ENCODE measurements at places on chromosomes 7 and 10. TPM values are rescaled to one million over a fixed set of nuclear protein-coding genes. Genes with fewer than 3 reads are reported as not detected.

Gene LBX1
- not detected for total RNA-seq

Gene PPP1R3A
- total RNA-seq, result not detected

Gene ASAH2B
- total RNA-seq, result 0.69 TPM

Gene SPDYE16
- not detected for total RNA-seq

Gene TLX1
- total RNA-seq, result not detected

Gene SPDYE9
- total RNA-seq, result not detected

Gene LIPJ
- total RNA-seq, result not detected

Gene SLC39A12
- not detected for total RNA-seq

Gene LMOD2
- not detected for total RNA-seq

Gene LIPF
- not detected for total RNA-seq

Gene PRKG1
- 0.33 TPM for total RNA-seq

Gene TEX47
- not detected for total RNA-seq

Gene TMEM229A
- not detected for total RNA-seq

Gene FHIP2A
- total RNA-seq, result 13.3 TPM

Gene NFE2L3
- total RNA-seq, result 52.9 TPM
